ENCODE measurements at places on chromosomes 2 and 18.

- no peak for DNase-seq
Measured at GRCh38 chr2:238081561-238081960, 18.6 kb upstream of the ESPNL start.

DNA sequence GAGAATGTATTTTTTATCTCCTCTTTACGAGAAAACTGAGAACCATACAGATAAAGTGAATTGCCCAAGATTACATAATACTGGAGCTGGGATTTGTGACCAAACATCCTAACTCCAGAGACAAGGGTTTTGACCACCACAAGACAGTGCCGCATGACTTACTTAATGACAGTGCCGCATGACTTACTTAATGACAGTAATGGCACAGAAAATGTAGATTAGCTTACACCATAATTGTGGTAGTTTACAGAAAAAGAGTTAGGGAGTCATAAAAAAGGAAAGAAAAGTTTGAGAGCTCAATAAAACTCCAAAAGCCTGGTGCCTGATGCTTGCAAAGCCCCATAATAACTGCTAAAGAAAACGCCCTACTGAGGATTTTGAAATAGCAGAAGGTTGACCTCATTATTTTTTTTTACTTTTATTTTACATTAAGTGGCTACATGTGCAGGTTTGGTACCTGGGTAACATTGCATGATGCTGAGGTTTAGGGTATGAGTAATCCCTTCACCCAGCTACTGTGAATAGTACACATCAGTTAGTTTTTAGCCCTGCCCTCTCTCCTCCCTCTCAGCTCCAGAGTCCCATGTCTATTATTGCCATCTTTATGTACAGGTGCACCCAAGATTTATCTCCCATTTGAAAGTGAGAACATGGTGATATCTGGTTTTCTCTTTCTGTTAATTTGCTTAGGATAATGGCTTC, 310.0 kb upstream of the UBE2E3 start:
- no peak for DNase-seq

- no peak for DNase-seq
Measured at GRCh38 chr2:237431837-237432236, 17.9 kb upstream of the COL6A3 start.

GRCh38 chr2:196123679-196124373, 47.6 kb downstream of the STK17B start:
- DNase-seq = no peak

DNA sequence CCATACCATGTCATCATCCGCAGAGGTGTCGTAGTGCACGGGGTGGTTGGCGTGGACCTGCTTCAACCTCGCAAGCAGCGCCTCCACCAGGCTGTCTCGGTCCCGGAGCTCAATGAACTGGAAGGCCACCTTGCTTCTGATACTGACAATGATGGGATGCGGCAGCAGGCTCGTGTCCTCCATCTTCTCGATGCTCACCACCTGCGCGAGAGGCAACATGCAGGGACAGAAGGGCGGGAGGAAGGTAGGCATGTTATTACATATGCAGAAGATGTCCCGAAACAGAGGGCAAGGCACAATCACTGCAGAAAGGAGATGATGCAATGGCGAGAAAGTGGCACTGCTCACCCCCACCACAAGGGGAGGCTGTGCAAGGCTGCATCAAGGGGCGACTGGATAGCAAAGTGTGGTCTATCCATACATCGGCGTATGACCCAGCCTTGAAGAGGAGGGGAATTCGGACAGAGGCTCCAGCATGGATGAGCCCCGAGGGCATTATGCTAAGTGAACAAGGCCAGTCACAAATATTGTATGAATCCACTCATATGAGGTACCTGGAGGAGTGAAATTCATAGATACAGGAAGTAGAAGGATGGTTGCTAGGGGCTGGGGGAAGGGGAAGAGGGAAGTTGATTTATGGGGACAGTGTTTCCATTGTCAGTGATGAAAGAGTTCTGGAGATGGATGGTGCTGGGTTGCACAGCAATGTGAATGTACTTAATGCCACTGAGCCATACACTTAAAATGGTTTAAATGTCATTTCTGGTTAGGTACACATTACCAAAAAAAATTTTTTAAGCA, 36.6 kb downstream of the RPL31 start:
- no peak for DNase-seq

GRCh38 chr18:73638709-73639108, 508.9 kb downstream of the FBXO15 start:
- DNase-seq = no peak

- DNase-seq = no peak
Measured at GRCh38 chr2:112627060-112628040, 18.4 kb upstream of the SLC20A1 start.

DNA sequence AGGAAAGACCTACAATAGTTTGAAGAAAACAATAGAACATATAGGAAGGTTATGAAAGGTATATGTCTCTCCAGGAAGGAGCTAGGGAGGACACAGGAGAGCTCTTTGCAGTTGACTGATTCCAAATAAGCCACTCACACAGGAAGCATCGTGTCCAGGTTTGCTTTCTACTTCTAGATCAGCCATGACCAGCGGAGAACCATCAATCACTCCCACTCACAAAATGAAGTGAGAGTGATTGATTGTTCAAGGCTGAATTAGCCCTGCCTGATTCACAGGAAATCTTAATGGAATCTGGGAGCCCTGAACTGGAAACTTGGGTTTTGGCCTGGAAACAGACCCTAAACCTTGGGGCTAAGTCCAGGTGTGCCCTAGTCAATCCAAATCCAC, 1292.2 kb upstream of the ZEB2 start:
- no peak for DNase-seq

DNA sequence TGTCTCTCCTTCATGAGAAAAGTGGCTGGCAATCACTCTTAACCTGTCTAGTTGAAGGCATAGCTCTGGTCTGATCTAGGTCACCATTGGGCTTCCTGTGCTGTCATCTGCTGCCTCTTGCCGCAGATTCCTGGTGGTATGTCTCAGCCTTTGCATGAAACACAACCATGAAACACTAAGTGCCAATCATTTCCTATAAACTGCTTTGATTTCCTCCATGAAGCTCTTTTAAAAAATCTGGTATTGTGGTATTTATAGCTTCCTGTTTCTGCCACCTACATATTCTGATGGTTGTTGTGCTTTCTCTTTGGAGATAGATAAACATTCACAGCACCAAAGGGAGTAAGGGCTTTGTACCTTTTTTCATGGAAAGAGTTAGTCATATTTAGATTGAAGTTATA, 120.0 kb upstream of the EPC2 start:
- no peak for DNase-seq

All from NCI-H2171 treated with DMSO at 0.1 percent for 48 hours (cell line).